ENCODE measurements at places on chromosomes 13 and 19. TPM values are rescaled to one million over a fixed set of nuclear protein-coding genes. Genes with fewer than 3 reads are reported as not detected.

DNA sequence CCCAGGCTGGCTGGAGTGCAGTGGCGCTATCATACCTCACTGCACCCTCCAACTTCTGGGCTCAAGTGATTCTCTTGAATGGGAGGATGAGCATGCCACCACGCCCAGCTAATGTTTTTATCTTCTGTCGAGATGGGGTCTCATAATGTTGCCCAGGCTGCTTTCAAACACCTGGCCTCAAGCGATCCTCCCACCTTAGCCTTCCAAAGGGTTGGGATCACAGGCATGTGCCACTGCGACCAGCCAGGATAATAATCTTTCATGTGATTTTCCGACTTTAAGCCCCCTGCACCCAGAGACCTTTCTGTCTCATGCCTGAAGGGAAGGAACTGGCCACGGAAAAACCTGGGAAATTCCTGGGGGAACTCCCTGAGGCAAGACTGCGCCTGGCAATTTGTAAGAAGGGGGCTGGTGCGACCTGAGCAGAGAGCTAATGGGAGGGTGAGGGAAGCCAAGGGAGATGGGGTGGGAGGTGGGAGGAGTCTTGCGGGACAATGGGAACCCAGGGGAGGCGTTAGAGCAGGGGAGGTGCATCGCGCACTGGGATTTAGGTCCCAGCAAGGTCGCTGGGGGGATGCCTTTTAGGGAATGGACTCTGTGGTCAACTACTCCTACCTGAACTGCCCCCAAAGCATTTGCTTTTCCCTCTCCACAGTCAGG, 1.2 kb upstream of the CCDC124 start:
- DNase-seq = peak; percentile 26

DNA sequence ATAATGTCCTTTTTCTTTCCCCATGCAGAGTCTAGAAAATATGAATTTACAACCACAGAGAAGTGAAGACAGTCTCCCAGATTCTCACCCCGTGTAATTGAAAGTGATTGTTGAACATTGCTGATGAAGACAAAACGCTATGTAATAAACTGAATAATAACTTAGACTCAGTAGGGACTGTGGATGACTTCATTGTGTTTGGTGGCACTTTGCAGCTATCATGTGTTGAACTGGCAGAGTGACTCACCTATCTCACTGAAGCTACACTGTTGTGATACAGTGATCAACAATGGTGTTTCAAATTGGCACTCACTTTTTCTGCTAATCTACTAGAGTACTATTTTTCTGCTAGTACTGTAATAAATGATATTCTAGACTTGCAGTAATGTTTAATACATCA, 261.3 kb downstream of the DACH1 start:
- DNase-seq = no peak

- DNase-seq = no peak
Measured at GRCh38 chr13:102261809-102262208, 140.0 kb downstream of the FGF14 start.

- no peak for DNase-seq
Measured at GRCh38 chr13:51737609-51738008, 66.4 kb downstream of the DHRS12 start.

DNA sequence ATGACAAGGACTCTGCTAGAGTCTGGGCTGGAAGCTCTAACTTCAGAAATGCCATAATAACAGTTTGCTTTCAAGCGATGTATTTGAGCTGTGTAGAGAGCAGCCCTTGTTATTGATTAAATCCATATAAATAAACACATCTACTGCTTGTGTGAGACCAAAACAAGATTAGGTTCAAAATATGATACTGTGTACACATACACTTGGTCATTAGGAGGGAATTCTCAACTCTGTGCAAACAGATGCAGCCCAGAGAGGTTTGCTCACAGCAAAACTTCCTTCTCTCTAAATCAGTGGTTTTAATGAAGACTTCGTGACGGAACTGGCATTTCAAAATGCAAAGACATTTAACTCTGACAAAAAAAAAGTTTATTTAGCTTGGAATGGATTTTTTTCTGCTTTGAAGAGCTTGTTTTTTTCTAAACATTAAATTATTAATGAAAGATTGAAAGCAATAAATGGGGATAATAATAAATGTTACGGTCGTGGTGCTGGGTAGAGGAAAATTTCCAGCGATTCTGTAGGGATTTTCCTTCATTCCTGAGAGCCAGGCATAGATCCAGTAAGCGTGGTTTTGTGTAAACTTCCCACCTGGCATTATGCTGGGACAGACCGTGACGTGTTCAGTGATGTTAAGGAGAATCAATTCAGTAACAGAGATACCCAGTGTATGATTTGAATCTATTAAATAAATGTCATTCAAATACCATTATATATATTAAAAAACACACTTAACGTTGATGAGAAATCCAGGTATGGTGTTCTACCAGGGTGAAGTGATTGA, 213.7 kb downstream of the TEX29 start:
- no peak for DNase-seq

GRCh38 chr19:10521461-10522171, 4.4 kb upstream of the S1PR5 start:
- no peak for DNase-seq

GRCh38 chr19:7115721-7116120, 46.2 kb downstream of the ZNF557 start:
- DNase-seq = no peak

Gene DZIP1
- 16.9 TPM for polyA plus RNA-seq

Gene KMT5C
- 21.5 TPM for polyA plus RNA-seq

Gene SYDE1
- polyA plus RNA-seq = 7.9 TPM

Data from large intestine (tissue), 12 donors.